ENCODE measurements at places on chromosomes 5 and 9.

GRCh38 chr5:37931541-37931940 is 91.7 kb upstream of the GDNF start:
- no peak for DNase-seq

- DNase-seq = no peak
These were observed 25.2 kb upstream of the BARHL1 start for GRCh38 chr9:132557159-132557558.

GRCh38 chr5:57174128-57174889 is 450 bp downstream of the GPBP1 start:
- peak; percentile 25 for DNase-seq

GRCh38 chr5:156147261-156147943 is 179.6 kb upstream of the SGCD start:
- DNase-seq = no peak

GRCh38 chr9:130570208-130570607 is 9.2 kb upstream of the FUBP3 start:
- DNase-seq = no peak

DNA sequence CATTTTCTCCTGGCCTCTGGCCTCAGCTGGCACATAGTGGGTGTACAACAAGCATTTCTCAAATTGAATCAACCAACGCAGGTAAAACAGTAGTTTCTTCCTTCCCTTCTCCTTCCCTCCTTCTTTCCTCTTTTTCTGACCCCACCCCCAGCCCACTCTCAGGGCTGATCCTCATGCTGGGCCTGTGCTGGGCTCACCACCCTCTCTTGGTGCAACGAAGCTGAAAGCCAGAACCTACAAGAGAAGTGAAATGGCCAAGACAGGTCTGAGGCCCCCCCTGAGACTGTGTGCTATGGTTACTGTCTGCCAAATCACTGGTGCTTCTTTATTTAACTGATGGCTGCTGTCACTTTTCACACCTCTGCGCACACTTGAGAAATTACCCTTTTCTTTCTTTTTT is 53.0 kb upstream of the BOD1 start:
- DNase-seq = no peak

Data from NCI-H1694 treated with DMSO at 0.1 percent for 48 hours (cell line).